Stimulated activated CD8-positive, alpha-beta memory T cell treated with anti-CD3 and anti-CD28 coated beads, Interleukin-7, amount 100 ng/mL, for 24 hours (primary cell): ENCODE measurements at places on chromosomes 2 and 18.

DNA sequence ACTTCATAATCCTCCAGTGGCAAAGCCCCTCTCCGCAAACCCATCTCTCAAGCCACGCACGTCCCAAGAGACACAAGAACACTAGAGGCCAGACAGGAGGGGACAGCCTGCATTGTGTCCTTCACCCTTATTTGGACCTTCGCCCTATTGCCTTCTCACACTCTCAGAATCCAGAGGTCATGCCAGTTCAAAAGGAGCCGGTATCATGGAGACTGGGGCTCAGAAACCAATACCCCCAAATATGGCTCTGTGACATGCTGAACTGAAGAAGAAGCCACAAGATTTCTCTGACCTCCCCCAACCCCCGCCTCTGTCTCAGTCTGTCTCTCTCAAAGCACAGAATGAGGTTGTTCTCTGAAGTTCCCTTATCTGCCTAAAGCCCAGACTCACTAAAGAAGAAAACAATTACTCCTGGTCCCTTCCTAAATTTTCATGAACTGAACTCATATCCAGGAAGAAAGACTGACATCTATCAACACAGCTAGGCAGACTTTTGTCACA is 19.2 kb upstream of the SPATA3 start:
- no peak for DNase-seq

GRCh38 chr18:31241900-31242409 is 76.0 kb upstream of the DSG1 start:
- no peak for DNase-seq

GRCh38 chr18:21481739-21482138 is 118.8 kb downstream of the ESCO1 start:
- no peak for DNase-seq

DNA sequence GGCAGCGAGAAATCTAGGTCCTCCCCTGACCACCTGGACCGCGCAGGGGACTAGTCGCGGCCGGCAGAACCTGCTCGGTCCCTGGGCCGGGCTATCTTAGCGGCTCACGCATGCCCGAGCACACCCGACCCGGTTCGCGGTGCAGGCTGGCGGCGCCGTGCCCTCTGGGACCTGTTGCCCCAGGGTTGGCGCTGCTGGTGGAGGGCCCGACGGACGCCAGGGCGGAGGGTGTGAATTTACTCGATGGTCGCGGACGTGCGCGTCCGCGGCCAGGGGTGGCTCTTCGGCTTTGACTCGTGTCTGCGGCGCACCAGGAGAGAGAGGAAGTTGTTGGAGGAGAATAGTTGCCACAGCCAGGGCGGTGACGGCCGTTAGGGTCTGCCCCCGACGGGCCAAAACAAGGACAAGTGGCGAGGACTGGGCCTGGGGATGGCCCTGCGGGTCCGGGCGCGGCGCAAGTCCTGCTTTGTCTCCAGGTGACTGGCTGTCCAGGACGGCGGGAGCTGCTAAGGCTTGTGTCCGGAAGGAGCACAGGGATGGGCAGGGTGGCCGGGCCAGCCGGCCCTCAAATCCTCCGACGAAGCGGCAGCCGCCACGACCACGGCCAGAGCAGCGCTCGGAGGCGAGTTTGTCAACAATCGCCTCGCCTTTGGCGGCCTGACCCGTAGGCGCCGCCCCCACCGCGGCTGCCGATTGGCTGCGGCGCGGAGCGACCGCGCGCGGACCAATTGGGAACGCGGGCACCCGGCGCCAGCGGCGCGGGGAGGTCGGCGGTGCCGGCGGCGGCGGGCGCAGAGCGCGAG is 1.3 kb downstream of the BCL2L11 start:
- peak; percentile 48 for DNase-seq

- no peak for DNase-seq
Measured at GRCh38 chr2:13001408-13001807, 284.7 kb downstream of the TRIB2 start.

- DNase-seq = peak; percentile 76
Measured at GRCh38 chr2:25215948-25216679, 47.7 kb upstream of the POMC start.

GRCh38 chr2:49259926-49260325 is 105.6 kb upstream of the FSHR start:
- DNase-seq = no peak

DNA sequence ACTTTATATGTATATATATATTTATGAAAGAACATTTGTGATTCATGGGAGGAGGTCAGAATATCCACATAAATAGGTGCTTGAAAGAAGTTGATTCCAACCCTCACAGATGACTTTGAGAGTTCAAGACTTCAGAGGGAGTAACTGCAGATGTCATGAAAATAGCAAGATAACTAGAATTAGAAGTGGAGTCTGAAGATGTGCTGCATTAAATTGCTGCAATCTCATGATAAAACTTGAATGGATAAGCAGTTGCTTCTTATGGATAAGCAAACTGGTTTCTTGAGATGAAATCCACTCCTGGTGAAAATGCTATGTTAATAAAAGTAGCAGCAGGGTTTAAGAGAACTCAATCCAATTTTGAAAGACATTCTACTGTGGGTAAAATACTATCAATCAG is 40.2 kb downstream of the G6PC2 start:
- DNase-seq = no peak

GRCh38 chr18:46641917-46642316 is 15.1 kb downstream of the LOXHD1 start:
- no peak for DNase-seq

GRCh38 chr2:215900203-215900611 is 113.1 kb downstream of the MREG start:
- DNase-seq = no peak

DNA sequence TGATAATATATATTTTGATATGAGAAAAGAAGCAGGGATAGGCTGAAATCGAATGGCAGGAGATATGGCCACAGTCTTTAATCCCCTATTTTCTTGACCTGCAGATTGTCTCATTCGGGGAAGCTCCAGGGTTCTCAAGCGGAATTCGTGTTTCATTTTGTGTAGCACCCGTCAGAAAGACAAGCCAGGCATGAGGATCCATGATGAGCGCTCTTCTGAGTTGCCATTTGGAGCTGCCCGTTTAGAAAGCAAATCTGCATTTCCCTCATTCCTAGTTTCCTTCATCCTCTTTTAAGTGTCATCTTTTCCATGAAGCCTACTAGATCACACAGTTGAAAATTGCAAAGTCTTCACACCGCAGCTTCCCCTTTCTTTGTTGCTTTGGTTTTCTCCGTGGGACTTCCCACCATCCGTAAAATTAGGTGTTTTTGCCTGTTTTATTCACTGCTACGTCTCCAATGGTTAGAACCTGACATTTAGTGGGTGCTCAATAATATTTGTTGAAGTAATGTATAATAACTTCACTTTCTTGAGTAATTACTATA is 16.9 kb downstream of the HNMT start:
- no peak for DNase-seq

- no peak for DNase-seq
Measured at GRCh38 chr2:241351640-241352031, 4.4 kb upstream of the FARP2 start.

- no peak for DNase-seq
Measured at GRCh38 chr2:195686564-195686963, 29.5 kb downstream of the SLC39A10 start.

GRCh38 chr2:214542866-214543265 is 132.0 kb downstream of the VWC2L start:
- DNase-seq = no peak

- no peak for DNase-seq
Measured at GRCh38 chr2:6079405-6079804, 387.2 kb downstream of the SOX11 start.

DNA sequence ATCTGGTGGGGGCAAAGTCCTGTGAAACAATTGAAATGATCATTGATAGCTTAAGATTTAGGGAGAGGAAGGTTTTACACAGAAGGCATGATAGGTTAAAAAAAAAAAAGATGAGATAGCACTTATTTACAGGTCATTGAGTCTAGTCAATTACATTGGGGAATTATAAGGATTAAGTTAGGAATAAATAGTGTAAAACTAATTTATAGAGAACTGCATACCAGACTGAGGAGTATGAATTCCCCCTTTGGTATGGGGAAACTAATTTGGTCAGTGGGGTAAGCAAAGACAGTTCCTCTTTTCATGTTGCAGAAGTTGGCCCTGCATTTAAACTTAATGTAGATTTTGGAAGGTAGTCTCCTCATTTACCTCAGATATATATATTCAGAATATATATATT is 10.8 kb downstream of the GLS start:
- no peak for DNase-seq

GRCh38 chr2:219954331-219954730 is 326.9 kb downstream of the SLC4A3 start:
- DNase-seq = no peak

DNA sequence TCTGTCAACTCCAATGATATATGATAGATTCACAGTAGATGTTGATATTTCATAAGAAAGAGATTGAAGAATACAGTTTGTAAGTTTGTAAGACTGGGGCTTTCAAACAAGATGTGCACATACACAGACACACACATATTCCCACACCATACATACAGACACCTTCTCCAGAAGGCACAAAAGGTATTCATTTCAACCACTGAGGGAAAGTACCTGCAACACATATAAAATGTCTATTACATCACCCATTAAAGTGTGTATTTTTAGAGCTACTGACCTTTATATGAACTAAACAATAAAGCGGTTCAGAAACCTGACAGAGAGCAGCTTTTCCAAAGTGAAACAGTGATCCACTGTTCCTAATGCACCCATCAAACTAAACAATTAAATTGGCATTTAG is 53.3 kb downstream of the CCDC148 start:
- no peak for DNase-seq

- no peak for DNase-seq
Measured at GRCh38 chr2:78061301-78061700, 539.1 kb upstream of the LRRTM4 start.

DNA sequence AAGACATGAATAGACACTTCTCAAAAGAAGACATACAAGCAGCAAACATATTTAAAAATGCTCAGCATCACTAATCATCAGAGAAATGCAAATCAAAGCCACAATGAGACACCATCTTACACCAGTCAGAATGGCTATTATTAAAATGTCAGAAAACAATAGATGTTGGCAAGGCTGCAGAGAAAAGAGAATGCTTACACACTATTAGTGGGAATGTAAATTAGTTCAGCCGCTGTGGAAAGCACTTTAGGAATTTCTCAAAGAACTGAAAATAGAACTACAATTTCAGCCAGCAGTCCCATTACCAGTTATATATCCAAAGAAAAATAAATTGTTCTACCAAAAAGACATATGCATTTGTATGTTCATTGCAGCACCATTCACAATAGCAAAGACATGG is 61.7 kb downstream of the STRADB start:
- DNase-seq = no peak

DNA sequence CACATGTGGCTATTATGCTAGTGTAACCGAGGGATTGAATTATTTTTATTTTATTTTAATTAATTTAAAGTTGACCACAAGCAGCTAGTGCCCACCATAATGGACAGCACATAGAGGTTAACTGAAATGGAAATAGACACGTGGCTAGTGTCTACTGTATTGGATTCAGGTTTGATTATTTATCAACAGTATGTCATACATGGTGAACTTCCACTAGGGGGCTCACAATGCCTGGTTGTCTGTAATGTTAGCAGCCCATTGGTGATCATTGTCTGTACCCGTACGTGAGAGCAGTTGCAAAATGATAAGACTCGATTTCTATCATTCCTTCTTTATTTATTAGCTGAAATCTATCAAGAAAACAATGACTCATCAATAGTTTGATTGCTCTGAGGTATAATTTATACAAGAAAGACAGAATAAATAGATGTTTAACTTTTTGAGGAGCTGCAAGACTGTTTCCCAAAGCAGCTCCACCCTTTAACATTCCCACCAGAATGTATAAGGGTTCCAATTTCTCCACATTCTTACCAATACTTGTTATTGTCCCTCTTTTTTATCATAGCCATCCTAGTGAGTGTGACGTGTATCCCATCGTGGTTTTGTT is 76.5 kb downstream of the CYBRD1 start:
- DNase-seq = no peak

DNA sequence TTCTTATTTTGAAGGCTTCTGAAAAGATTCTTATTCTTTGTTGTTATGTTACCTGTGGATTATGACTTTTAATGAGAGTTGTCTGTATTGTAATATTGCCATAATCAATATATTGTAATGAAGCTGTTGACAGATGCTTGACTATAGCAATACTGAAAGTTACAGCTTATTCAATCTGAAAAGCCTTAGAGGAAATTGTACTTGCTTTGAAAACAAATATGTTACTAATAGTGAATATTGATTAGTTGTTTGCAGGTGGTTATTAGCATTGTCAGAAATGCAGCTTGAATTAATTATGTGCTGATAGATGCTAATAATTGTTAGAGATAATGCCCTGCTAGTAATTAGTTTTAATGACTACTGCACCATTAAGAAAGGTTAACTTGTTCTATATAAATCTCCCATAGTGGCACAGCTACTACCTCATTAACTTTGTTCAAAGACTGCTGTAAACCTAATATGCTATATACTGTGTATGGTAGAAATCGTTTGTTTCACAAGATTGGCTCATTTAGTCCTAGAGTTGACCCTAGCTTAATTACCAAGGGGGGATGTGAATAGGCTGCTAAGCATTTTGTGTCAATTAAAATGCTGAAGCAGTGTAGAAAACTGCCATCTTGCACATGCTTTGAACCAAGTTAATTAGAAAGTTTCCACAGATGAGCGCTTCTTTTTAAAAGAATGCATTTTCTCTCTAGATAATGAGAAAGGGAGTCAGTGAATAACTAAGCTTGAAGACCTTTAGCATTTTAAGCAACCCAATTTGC is 30.5 kb downstream of the SLC39A10 start:
- DNase-seq = no peak

GRCh38 chr2:234823877-234824376 is 127.9 kb upstream of the SH3BP4 start:
- DNase-seq = no peak

- DNase-seq = no peak
Measured at GRCh38 chr2:111244864-111245263, 124.2 kb downstream of the BCL2L11 start.

DNA sequence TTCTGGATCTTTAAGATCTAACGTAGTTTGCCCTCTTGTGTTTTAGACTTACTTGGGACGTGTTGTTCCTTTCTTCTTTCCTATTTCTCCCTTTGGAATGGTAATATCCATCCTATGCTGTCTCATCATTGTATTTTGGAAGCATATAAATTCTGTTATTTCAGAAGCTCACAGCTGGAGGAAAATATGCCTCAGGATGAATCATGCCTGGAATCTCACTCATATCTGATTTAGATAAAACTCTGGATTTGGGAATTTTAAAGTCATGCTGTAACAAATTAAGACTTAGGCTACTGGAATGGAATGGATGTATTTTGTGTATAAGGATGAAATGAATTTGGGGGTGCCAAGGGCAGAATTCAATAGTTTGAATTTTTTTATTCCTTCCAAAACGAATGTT is 245.2 kb upstream of the GULP1 start:
- DNase-seq = no peak

DNA sequence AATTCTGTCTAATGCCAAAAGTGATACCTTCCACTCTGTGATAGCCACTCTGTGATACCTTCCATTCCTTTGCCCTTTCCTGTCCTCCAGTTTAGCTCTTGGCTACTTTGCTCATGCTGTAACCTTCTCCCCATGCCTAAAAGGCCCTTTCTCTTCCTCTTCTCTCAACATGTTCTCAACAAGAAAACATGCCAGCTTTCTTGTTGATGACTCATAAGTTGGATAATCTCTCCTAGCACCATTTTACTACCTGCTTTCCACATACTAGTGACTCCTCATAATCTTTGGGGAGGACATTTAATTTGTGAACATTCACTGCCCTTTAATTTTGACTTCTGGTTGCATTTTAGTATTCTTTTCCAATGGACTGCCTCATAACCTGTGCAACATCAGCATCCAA is 55.9 kb upstream of the NT5C1B start:
- no peak for DNase-seq

- DNase-seq = no peak
Measured at GRCh38 chr2:8587920-8588830, 93.7 kb upstream of the ID2 start.
